AG10803 (cell line): ENCODE measurements at places on chromosomes 7 and 10.

DNA sequence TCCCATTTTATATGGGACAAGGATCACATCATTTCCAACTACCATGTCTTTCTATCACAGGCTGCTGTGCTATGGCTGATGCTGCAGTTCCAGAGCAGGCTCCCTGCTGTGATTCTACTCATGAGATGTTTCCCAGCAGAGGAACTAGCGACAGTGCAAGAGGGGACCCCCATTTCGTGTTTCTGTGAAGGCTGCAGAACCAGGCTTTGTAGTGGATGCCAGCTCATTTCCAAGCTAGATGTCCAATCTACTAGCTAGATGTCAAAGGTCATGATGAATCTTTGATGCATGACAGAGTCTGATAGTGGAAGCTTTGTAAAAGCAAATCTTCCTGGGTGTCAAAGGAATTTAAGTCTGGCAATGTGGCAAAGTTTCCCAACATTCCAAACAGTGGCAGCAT lies 21.2 kb upstream of the MYO3A start:
- no peak for DNase-seq

GRCh38 chr10:102626026-102626685 lies 18.1 kb upstream of the TRIM8 start:
- no peak for DNase-seq

- no peak for DNase-seq
Measured at GRCh38 chr7:93828260-93828659, 62.3 kb downstream of the TFPI2 start.

DNA sequence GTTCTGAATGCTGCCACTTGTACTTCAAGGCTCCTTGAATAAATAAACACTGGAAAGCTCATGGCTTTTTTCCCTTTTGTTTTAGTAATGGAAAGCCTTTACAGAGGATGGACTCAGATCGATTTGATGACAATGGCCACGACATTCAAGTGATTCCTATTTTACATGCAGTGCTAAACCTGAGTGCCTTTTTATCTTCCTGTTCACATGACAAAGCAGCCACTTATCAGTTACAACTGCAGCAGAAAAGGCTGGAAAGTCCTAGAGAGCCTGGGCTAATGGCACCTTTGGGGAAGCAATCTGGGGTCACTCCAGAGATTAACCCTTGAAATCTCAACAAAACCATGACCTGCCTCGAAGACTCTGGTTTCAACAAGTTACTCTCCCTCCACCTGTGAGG lies 249.0 kb upstream of the AUTS2 start:
- no peak for DNase-seq
